ENCODE measurements at places on chromosomes 2 and 18. TPM values are rescaled to one million over a fixed set of nuclear protein-coding genes. Genes with fewer than 3 reads are reported as not detected.

DNA sequence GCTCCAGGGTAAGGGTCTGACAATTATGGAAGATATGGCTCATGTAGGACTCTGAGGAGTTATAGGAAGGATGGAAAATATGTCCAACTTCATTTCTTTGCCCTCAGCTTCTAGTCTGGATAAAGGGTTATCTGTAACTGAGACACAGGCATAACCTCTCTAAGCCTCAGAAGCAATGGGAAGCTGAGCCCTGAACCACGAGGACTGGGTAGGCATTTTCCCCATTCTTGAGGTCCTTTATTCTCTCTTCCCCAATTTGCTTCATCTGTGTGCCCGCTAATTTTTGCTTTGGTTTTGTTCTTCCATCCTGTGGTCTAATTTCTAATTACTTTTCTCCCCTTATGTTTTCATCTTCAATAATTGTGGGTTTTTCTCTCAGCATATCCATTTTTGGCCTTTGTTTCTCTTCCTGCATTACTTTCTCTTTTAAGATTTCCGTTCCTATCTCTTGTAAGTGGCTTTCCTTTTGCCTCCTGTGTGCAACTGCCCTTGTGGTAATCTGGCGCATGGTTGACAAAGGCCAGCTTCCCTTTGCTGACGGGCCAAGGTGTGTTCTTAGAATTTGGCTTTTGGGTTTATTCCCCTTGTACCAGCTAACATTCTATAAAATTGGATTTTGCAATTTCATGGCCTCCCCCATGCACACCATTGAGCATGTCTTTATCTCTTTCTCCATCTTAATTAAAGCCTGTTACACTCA lies 343.8 kb downstream of the TXNL1 start:
- no peak for DNase-seq

- no peak for DNase-seq
These were observed 119.9 kb upstream of the ACVR1C start for GRCh38 chr2:157748371-157749142.

The PDE11A gene
- total RNA-seq = 0.24 TPM

GRCh38 chr2:142531377-142531776 lies 346.1 kb upstream of the KYNU start:
- DNase-seq = no peak

GRCh38 chr2:226077031-226077430 lies 677.5 kb downstream of the NYAP2 start:
- peak; percentile 35 for DNase-seq

DNA sequence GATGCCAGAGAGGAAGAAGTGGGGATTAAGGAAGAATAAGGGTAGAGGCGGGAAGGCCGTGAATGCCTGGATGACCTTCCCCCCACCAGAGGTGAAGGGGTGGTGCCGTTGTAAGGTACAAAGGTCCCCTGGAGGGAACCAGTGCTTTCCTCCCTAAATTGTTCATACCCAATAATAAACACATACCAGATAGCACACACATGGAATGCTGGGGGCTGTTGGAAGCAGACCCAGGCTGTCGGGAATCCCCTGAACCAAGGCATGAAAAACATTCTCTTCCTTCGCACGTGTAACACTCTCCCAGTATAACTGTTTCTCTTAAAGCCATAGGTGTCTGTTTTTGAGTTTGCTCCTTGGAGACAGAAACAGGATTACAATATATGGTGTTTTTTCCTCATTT lies 107.1 kb upstream of the CTAGE1 start:
- peak; percentile 22 for DNase-seq

The CCDC102B gene
- 10.1 TPM for total RNA-seq

DNA sequence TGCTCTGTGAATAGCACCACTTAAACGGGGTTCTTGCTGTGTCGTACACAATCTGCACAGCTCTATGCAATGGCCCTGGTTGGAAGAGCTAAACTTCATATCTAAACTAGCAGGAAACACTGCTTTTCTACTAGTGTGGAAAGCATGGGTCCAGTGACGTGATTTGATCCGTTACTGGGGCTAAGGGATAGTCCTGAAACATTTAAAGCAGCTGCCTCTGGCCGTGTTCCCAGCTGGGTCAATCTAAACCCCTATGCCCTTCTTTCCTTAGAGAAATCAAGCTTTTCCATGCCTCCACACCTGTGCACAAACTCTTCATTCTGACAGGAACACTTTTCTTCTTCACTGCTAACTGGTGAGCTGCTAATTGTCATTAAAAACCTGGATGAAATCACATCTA lies 5.4 kb upstream of the IGFBP5 start:
- DNase-seq = no peak

- no peak for DNase-seq
These were observed 786 bp downstream of the POLE4 start for GRCh38 chr2:74959106-74959751.

DNA sequence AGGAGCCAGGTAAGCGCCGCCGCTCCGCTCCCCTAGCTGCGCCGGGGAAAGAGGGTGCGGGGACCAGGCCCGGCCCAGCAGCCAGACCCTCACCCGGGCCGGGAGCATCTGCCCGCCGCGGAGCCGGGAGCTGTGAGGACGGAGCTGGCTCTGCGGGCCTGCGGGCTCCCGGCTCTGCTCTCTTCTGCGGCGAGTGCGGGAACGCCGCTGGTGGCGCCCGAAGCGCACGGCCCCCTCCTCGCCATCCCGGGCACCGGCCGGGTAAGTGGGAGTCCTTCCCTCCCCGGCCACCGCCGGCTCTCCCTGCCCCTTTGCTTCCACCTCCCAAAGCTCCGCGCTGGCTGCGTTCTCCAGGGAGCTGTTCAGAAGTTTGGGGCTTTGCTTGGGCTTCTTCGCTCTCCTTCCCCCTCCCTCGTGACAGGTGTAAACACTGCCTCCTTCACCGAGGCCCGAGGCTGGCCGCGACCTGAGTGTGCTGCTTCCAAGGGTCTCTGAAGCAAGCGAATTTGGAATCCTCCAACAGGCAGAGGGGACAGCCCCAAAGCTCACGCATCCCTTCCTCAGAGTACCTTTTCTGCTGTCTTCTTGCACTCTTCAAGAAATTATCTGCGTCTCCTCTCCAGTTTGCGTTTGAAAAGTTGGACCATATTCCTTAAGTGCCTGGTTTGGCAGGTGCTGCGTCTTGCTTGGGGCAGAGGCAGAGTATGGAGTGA lies 632 bp downstream of the AFTPH start:
- no peak for DNase-seq

The NCK2 gene
- 34.5 TPM for total RNA-seq

DNA sequence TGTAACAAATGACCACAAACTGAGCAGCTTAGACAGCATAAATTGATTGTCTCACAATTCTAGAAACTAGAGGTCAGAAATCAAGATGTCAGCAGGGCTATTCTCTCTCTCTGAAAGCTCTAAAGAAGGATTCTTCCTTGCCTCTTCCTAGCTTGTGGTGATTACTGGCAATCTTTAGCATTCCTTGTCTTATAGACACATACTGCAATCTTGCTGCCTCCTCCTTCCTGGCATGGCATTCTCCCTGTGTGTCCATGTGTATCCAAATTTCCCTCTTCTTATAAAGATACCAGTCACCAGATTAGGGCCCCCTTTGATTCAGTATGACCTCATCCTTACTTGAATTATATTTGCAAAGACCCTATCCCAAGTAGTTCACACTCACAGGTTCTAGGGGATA lies 2.3 kb downstream of the ASB3 start:
- DNase-seq = no peak

DNA sequence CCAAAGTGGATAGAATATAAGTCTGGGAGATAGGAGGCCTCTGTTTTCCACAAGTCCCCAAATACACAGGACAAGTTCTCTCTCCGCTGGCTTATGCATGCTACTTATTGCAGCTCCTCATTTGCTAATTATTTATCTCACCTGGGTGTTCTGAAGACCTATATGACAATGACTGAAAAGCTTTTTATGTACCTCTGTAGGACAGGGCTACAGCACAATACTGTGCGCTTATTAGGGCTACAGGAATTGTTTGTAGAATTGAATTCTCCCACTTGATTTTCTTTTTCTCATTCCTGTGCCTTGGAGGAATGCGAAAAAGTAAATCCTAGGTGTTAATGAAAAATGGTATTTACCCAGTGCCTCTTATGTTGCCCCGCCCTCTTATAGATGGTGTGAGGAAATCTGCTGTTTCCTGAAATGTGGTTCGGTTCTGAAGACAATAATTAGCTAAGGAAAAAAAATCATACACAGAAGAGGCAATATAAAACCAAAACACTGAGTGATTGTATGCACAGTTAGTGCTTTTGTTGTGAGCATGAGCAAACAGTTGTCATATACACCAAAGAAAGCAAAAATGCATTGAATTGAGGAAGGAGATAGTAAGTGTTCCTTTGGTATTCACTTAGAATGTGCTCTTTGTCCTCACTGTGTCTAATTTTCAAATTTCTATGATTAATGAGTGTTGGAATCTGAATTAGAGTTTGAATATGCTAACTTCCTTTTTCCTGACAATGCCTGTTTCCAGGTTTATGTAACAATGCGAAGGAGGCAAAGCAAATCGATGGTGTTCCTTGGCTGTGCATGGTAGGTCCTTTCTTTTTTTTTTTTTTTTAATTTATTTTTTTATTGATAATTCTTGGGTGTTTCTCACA lies 78.7 kb upstream of the PNPT1 start:
- DNase-seq = no peak

The GALR1 gene
- total RNA-seq = not detected

DNA sequence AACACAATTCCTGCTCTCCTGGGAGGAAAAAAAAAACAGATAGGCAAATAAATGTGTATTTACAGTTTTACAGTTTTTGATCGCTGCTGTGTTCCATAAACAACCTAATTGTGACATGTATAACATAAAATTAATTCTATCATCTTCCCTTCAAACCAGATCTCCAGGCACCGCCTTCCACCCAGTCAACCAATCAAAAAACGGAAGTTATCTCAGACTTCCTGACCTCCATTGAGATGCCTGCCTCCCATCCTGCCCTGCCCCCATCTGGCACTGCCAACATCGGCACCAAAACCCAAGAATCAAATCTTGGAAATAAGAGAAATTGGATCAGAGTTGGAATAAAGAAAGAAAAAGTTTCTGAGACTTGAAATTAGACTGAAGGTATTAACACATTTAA lies 3.1 kb upstream of the RIOK3 start:
- DNase-seq = no peak

The TANC1 gene
- total RNA-seq = 24.4 TPM

- DNase-seq = no peak
These were observed 250.2 kb downstream of the LRRTM1 start for GRCh38 chr2:80054346-80054675.

The NBAS gene
- total RNA-seq = 46.7 TPM

DNA sequence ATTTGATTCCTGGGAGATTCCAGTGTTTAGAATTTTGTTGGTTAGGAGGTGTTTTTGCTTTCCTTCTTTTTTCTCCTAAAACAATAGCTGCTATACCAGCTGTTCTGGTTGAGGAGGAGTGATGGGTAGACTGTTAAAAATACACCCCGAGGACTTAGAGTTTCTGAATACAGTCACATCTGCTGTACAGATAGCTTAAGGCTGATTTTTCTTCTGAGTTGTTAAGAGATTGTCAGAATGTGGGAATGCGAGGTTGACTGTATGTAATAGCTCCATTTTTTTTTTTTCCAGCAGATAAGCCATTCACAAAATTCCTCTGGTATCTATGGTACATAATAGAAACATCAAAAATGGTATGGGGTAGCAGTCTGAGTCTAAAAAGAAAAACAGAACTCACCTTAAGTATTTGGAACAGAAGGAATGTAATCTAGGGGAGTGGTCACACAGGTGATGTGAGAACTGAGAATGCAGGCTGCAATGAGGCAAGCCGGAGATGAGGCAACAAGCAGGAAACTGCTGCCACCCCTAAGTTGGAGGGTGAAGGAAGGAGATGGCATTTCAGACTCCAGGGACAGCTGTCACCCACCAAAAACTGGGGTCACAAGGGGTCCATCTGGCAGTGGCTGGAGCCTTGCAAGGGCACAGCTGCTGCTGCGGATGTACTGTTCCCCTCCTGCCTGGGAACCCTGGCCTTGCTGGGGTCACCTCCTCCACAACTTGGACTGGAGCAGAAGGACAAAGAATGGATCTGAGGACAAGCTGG lies 2.4 kb downstream of the DGKD start:
- no peak for DNase-seq

The SATB2 gene
- total RNA-seq = 11.8 TPM

DNA sequence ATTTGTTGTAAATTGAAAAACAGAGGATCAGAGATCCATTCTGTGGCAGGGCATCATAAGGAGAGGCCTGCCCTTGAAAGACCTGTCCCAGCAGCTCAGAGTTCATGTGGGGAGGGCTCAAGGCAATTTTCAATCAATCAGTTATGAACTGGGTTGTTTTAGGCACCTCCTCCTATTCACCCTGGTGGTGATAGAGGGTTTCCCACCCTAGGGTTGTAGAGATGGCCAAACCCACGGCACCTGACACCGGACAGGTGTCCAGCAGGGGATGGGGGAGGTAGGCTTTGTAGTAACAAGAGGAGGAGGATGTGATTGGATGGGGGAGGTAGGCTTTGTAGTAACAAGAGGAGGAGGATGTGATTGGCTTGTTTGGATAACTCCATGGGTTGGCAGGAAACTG lies 205.7 kb downstream of the SOCS6 start:
- no peak for DNase-seq

DNA sequence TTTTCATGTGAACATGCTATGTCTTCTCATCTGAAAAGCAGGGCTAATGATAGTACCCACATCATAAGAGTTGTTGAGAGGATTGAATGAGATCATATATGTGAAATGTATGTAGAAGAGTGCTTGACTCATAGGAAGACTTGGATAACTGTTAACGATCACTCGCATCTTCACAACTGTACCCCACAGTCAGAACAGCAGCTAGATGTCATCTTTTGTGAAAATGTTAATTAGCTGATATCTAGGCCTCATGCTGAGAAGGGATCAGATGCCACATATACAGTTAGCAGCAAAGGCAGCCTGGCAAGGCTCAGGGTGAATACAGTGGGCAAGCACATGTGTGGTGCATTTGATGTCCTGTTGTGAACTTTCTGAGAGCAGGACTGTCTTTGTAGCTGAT lies 24.2 kb downstream of the MAP3K20 start:
- no peak for DNase-seq

The IL36A gene
- not detected for total RNA-seq

DNA sequence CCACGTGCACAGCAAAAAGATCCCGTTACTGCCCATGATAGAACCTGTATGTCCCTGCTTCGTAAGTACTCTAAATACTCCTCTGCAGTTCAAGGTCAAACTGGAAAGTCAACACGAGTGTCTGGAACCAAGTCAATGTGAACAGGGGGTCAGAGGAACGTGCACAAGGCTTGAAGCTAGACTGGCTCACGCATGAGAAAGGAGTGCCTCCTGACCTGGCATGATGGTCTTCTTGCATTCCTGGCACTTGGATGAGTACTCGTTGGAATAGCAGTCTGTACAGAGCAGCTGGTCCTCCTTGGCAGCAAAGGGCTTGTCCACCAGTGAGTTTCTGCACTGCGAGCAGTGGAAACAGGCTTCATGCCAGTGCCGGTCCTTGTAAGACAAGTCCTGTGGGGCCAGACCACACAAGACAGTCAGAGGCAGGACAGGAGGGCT lies 25.5 kb downstream of the FHL2 start:
- no peak for DNase-seq

- DNase-seq = no peak
These were observed 100.1 kb upstream of the MAP4K4 start for GRCh38 chr2:101597347-101597944.

GRCh38 chr18:1840878-1841277 lies 730.4 kb downstream of the METTL4 start:
- DNase-seq = peak; percentile 5
